Umbilical cord (tissue), 2 donors: ENCODE measurements at places on chromosomes 3 and 15.
A peak's percentile ranks its signal among the peaks of the same experiment; 100 is the strongest.

GRCh38 chr15:33126559-33127290, 67.8 kb downstream of the FMN1 start:
- DNase-seq = peak; percentile 91

DNA sequence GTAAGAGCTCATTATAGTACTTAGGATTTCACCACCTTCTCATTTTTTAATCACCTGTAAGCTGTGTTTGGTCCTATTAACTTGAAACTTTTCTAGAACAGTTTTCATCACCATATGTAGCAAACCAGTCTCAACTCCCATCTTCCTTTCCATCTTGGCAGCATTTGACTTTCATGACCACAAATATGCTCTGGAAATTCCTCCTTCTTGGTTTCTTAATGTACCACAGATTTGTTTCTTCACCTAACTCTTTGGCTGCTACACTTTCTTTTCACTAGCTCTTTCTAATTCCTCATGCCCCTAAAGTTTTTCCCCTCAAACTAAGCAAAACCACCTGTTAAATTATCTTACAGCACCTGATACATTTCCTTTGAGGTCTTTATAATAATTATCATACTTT, 13.2 kb upstream of the NMB start:
- DNase-seq = no peak

- DNase-seq = peak; percentile 28
Observed at GRCh38 chr3:154678041-154678654, 248.2 kb upstream of the GPR149 start.

GRCh38 chr3:18989237-18989795, 159.0 kb upstream of the KCNH8 start:
- DNase-seq = no peak

- DNase-seq = peak; percentile 5
Observed at GRCh38 chr15:95087253-95087609, 855.9 kb downstream of the MCTP2 start.

- no peak for DNase-seq
Observed at GRCh38 chr15:84975871-84976351, 5.7 kb upstream of the PDE8A start.

GRCh38 chr3:177284383-177284881, 87.2 kb upstream of the TBL1XR1 start:
- peak; percentile 83 for DNase-seq

- no peak for DNase-seq
Observed at GRCh38 chr3:169759256-169759655, 5.6 kb downstream of the TERC start.

- DNase-seq = no peak
Observed at GRCh38 chr3:46456118-46456517, 8.6 kb downstream of the LTF start.

DNA sequence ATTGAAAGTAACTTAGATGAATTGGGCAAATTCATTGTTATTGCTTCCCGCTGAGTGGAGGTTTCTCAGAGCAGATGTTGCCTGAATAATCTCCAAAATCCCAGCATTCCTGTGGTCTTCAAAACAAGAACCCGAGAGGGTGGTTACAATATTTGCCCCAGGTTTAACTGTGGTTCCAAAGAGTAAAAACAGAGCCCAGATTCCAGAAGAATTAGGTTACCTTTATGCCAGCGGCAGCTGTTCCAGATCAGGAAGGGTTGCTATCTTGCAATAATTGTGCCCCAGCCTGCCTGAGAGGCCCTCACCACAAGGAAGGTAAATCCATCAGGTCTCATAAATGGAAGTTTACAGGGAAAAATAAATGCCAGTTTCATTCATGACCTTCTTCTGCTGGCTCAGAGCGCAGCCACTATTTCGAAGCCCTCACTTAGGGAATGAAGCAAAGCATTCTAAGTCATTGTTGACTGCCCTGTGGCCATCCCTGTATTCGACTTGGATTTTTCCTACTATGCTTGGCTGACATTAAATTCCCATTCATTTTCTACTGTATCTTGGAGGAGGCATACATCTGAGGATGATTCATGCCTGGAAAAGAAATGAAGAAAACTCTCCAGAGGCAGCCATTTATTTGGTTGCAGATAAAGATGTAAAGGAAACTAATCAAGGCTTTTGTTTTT, 54.6 kb downstream of the SSUH2 start:
- DNase-seq = peak; percentile 42

- no peak for DNase-seq
Observed at GRCh38 chr3:50983887-50984286, 309.2 kb downstream of the DOCK3 start.

DNA sequence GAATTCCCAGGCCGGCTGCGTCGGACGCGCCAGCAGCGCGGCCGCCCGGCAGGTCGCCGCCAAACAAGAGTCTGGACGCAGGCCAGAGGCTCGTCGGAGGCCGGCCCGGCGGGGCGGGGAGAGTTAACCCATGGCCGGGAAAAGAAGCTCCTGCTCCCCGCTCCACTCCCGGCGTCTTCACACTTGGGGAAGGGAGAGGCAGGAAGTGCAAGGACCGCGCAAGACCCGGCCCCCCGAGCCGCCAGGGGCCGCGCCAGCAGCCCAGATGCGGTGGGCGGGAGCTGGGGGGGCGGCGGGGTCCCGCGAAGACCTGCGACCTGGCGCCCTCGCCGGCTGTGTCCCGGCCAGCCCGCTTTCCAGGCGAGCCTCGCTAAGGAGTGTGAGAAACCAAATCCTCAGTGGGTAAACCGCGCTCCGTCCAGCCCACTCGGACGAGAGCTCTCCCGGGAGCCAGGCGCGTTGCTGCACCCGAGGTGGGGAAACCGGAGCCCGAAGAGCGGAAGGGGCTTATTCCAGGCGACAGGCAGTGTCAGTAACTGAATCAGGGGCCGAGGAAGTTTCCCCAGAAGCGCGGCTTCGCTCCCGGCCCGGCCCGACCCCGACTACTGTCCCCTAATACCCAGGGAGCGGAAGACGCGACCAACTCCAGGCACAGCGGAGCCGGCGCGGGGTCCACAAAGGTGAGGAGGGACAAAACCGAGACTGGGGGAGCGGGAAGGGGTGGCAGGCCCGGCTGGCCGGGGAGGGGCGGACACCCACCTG, 721 bp downstream of the ADAMTS7 start:
- DNase-seq = peak; percentile 42

GRCh38 chr3:93969443-93969842, 4.3 kb downstream of the PROS1 start:
- no peak for DNase-seq

- no peak for DNase-seq
Observed at GRCh38 chr3:126996905-126997304, 14.0 kb downstream of the PLXNA1 start.

- no peak for DNase-seq
Observed at GRCh38 chr3:40306336-40306735, 3.2 kb upstream of the EIF1B start.

- no peak for DNase-seq
Observed at GRCh38 chr3:8450618-8451017, 51.0 kb upstream of the LMCD1 start.
